H54 (cell line): ENCODE measurements at places on chromosomes 7 and 10.

DNA sequence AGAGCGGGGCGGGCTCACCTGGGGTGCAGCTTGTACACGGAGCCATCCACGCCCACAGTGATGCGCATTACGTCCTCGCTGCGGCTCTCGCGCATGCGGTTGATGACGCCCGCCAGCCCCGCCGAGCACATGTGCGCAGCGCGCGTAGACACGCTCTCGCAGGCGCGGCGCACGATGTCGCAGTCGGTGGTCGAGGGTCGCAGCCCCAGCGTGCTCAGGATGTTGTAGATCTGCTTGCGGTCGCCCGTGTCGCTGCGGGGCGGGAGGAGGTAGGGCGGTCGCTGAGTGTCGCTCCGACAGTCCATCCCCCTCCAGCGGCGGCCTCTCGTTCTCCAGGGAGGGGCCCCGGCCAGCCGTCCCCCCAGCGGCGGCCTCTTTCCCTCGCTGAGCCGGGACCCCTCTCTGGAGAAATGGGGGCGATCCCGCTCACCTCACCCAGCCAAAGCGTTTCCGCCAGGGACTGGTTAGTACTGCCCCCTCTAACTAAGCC is 4.4 kb upstream of the MYL7 start:
- DNase-seq, result no peak

DNA sequence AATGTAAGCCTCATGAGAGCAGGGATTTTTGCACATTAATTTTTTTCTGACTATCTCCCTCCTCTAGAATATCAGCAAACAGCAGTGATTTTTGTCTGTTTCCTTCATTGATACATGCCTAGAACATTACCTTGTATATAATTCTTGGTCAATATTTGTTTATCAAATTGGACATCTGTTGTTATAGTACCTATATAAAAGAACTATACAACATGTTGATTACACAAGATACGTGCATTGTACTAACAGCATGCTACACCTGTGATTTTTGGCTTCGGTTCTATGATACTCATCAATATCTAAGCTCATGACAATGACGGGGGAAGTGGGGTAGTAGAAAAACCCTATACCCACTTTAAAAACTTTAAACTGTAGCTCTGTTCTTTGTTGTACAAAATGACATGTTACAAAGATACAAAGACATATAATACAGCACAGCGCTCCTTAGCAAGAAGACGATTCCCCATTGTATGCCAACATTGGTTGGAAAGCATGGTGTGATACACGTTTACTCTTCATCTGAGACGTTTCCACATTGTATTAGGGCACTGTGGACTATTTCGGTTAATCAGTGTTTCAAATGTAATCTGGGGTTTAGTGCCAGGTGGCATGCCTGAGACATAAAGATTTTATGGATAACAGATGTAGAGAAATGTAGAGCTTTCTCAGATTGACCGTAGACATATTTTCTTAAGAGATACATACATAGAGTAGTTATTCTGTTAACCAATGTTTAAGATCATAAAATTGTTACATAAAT is 70.5 kb upstream of the FOXP2 start:
- DNase-seq, result no peak

DNA sequence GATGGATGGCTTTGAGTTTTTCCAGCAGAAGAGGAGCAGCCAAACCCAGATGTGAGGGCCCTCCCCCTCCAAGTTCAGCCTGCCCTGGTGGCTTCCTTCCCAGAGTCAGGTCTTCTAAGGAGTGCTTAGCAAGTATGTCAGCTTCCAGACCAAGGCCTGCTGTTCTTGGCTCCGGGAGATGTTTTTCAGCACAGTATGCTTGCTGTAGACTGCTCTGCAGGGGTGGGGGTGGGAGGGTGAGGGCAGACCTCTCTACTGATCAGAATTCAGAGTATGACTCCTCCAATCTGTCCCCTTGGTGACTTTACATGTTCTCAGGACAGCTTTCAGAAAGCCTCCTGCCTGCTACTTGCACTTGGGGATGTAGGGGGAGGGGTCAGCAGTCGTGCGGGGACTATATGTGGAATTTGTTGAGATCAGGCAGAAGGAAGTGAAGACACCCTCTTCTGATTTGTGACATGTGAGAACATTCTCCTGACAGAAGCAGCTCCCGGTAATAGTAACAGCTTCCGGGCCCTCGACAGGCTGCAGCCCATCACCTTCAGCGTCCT is 516.4 kb upstream of the ZMIZ1 start:
- DNase-seq, result no peak

DNA sequence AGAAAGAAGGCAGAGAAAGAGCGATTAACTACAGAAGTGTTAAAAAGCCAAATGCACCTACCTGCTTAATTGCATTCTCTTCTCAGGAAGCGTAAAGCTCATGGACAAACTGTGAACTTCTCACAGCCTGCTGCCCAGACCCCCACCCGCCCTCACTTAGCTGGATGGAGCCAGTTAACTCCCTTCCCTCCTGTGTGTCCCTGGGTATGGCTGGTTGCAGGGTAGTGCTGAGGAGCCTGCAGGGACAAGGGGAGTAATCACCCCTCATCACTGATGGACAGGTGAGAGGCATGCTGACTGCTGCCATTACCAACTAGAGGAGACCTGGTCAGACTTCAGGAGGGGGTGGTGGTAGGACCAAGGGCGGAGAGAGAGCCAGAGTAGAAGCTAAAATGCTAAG is 37.5 kb downstream of the ENO4 start:
- DNase-seq, result no peak

DNA sequence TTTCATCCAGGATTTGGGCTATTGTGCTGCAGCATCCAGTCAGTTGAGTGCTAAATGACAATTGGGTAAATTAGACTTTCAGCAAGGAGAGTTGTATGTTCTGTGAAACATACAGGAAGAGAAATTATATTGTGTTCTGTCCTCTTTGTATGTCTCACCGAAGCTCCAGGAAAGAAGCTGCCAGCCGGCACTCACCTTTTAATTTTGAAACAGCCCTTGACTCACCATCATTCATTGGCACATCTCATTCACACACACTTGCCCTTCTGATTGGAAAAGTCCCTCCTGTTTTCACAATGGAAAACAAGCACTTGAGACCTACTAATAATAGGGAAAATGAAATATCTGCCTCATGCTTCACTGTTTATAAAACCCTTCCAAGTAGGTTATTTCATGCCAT is 495.6 kb downstream of the RPS24 start:
- DNase-seq, result no peak

- DNase-seq, result no peak
Observed at GRCh38 chr7:69564454-69565417, 33.5 kb upstream of the AUTS2 start.

- no peak for DNase-seq
Observed at GRCh38 chr10:560314-560992, 129.0 kb downstream of the DIP2C start.

- DNase-seq, result no peak
Observed at GRCh38 chr10:5552376-5553321, 27.9 kb downstream of the CALML3 start.

DNA sequence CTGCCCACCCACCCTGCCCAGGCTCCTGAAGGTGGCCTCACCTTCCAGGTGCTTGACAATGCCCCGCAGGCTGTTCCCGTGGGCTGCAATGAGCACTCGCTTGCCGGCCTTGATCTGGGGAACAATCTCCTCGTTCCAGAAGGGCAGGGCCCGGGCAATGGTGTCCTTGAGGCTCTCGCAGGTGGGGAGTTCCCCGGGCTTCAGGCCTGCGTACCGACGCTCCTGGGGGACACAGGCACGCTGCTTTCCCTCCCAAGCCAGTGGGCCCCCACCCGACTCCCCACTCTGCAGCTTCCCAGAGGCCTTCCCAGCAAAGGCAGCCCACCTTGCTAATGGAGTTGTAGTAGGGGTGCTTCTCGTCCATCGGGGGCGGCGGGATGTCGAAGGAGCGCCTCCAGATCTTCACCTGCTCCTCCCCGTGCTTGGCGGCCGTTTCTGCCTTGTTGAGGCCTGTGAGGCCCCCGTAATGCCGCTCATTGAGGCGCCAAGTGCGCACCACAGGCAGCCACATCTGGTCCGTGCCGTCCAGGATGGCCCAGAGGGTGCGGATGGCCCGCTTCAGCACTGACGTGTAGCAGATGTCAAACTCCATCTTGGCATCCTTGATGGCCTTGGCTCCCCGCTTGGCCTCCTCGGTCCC is 456 bp downstream of the PGAM2 start:
- no peak for DNase-seq

- no peak for DNase-seq
Observed at GRCh38 chr10:36253731-36254130, 611.6 kb upstream of the FZD8 start.

GRCh38 chr7:21355406-21355874 is 72.4 kb upstream of the SP4 start:
- DNase-seq, result no peak

- no peak for DNase-seq
Observed at GRCh38 chr10:128281861-128282260, 155.6 kb upstream of the MKI67 start.

DNA sequence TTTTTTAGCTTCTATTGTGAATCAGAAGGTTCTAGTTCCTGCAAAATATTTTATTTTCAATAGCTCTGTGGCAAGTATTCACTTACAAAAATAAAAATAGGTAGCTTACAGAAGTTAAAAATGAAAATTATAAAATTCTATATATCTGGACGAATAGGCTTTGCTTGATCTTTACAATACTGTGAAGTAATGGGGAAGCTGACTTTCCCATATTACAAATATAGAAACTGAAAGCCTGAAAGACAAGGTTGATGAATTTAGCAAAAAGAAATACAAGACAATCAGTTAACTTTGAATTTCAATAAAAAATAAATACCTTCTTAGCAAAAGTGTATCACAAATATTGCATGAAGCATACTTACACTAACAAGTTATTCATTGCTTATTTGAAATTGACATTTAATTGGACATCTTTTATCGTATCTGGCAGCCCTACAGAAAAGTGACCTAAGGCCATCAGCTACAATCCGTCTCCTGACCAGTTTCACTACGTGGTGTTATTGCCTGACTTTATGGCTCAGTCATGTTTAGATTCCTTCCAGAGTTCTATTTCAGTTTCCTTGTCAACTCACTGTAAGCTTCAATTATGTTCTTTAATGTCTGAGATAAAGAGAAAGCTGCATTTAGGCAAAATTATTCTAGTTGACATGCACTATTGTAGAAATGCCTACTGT is 310.5 kb upstream of the HGF start:
- DNase-seq, result no peak

GRCh38 chr10:92691591-92692079 is 1.9 kb downstream of the HHEX start:
- no peak for DNase-seq
